ENCODE measurements at places on chromosomes 5 and 9.

GRCh38 chr9:33446240-33446945 is 1.0 kb downstream of the AQP3 start:
- DNase-seq, result no peak

DNA sequence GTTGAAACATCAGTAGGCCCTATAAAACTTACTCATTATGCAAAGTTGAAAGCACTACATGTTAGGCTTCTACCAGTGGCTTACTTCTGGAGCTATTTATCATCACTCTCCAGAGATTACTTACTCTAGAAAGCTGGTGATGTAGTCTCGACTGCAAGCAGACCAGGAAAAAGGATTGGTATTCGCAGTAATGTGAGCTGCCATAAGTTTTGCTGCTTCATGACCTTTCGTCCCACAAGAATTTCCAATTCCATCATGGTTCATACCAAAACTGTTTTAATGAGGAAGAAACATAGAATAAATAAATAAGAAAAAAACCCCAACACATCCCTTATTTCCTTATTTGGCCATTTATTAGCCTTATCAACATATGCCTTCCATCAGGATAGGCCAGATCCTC is 181.9 kb downstream of the ADAMTS6 start:
- DNase-seq, result no peak

DNA sequence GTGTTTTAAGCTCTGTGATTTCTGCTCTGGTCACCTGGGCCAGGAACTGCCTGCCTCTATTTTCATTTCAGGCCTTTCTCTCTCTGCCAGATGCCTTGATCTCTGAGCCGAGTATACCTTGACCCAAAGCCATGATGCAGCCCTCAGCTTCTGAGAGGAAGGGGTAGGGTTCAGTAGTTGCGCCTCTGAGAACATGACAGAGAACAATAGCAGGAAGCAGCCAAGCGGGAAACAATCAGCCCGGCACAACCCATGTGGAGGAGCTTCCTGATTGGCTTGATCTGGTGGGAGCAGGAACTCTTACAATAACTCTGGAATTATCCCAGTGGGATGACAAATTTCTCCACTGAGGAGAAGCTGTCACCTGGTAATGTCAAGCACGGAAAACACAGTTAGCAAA is 127.4 kb downstream of the PALM2AKAP2 start:
- no peak for DNase-seq

DNA sequence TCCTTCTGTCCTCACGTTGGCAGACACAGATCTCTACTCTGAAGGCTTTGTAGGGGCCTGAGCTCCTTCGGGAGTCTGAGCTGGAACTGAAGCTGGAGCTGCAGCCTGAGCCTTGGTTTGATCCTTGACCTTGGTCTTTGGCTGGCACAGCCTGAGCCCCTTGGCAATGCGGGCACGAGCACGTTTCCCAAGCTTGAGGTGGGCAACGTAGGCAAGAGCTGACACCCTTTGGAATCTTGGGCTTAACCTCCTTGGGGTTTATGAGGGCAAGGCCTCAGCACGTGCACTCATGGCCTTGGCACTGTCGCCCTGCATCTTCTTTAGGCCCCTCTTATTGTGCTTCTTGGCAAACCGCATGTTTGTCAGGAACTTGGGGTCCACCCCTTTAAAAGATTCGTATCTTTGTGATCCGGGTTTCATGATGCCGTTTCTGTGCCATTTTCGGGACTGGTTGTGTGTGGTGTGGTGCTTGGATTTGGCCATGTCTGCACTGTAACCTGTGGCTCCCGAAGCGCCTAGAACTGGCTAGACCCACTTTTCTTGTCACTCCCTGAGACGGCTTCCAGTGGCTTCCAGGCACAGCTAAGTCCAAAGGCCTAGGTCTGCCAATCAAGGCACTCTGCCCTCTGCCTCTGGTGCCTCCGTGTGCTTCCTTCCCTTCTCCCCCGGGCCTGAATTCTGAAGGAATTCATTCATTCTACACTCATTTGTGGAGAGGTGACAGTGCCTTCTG is 1.4 kb downstream of the SUSD1 start:
- no peak for DNase-seq

DNA sequence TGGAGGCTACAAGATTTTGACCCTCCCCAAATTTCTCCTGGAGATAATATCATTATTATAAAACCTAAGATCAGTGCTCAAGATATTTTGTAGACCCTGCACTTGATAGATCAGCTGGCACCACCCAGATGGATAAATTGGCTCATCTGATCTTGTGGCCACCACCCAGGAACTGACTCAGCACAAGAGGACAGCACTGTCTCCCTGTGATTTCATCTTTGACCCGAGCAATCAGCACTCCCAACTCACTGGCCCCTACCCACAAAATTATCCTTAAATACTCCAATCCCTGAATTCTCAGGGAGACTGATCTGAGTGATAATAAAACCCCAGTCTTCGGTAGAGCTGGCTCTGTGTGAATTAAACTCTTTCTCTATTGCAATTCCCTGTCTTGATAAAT is 34.5 kb upstream of the TENT2 start:
- no peak for DNase-seq

DNA sequence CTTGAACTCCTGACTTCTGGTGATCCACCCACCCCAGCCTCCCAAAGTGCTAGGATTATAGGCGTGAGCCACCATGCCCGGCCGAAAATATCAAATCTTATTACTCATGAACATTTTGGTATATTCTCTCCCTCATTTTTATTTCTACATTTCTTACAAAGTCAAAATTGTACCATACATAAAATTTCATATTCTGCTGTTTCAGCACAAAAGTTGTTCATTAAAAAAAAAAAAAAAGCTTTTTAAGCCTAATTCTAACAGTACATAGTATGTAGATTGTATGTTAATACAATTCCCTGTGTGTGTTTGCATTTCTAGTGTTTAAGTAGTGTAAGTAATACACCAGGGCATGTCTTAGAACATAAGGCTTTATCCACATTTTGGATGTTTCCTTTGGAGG is 14.9 kb downstream of the BNIP1 start:
- DNase-seq, result no peak

DNA sequence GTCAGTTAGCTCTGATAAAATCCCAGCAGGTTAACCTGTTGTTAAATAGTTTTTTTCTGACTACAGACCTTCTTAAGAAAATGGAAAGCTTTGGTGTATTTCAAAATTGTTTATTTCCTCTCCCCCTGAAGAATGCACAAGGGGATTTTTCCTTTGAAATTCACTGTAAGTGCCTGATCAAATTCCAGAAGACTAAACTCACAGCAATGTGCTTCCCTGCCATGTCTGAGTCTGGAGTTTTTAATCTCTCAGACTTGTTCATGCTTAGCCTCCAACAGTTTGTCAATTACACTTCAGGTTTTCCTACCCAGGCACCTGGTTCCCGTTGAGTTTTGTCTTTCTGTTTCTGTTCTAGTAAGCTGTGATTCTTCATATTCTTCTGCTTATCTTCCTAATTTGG is 961.6 kb upstream of the CDH18 start:
- no peak for DNase-seq

DNA sequence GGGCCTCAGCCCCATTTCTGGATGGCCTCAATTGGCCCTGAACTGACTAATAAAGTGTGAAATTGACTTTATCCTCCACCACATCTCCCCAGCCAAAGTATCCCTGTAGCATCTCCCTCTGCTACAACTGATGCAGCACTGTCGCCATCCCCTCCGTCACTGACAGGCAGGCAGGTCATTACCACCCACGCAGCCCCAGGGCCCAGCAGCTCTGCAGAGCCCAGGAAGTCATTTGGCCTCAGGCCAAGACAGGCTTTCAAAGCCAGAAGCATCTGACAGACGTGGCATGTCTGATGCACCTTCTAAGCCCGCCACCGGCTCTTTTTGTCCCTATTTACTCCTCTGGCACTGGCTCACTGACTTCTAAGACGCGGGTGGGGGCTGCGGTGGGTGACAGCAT is 65.3 kb downstream of the ARHGEF37 start:
- DNase-seq, result peak; percentile 16

GRCh38 chr5:14223372-14223771 is 80.2 kb downstream of the TRIO start:
- no peak for DNase-seq

- no peak for DNase-seq
Observed at GRCh38 chr5:164651546-164652275, 1146.3 kb downstream of the MAT2B start.

- DNase-seq, result no peak
Observed at GRCh38 chr5:663436-664342, 29.5 kb downstream of the TPPP start.

- no peak for DNase-seq
Observed at GRCh38 chr9:78746010-78746409, 449.1 kb downstream of the PSAT1 start.

- no peak for DNase-seq
Observed at GRCh38 chr5:81922854-81923279, 49.0 kb upstream of the ATG10 start.

DNA sequence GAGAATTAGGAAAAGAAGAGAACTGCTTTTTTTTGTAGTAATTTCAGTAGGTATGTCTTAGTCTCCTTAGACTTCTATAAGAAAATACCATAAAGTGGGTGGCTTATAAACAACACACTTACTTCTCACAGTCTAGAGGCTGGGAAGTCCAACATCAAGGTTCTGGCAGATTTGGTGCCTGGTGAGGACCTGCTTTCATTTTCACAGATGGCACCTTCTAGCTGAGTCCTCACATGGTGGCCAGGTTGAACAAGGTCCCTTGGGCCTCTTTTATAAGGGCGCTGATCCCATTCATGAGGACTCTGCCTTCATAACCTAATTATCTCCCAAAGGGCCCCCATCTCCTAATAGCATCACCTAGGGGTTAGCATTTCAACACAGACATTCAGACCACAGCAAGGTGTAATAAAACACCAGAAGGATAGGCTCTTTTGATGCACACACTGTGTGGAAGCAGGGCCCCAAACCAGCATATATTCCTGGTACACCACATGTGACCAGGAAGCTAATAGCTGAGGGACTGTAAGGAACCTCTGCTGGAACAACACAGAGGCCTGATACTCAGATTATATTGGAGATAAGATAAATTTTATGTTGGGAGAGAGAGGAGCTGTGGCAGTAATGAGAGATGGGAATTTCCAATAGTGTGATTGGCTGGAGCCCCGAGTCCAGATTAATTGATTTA is 384.9 kb downstream of the RAB3C start:
- no peak for DNase-seq

- no peak for DNase-seq
Observed at GRCh38 chr9:109894921-109895758, 115.1 kb downstream of the PALM2AKAP2 start.

DNA sequence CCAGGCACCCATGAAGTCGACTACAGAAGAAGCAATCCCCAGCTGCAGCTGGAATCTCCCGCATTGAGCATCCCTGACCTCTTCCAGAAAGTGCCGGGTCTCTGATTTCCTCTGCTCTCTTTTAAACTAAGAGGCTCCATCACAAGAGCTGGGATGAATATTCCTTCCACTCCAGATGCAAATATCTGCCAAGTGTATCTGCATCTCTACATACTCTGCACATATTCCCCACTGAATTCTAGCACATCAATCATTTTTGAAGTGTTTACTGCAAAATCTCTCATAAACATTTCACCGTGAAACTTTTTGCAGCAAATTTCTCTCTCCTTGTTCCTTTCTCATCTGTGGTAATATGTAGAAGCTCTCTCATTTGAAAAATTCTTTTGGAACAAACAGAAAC is 161.5 kb downstream of the GABRB2 start:
- DNase-seq, result no peak

- no peak for DNase-seq
Observed at GRCh38 chr5:114179134-114179533, 182.7 kb upstream of the KCNN2 start.

DNA sequence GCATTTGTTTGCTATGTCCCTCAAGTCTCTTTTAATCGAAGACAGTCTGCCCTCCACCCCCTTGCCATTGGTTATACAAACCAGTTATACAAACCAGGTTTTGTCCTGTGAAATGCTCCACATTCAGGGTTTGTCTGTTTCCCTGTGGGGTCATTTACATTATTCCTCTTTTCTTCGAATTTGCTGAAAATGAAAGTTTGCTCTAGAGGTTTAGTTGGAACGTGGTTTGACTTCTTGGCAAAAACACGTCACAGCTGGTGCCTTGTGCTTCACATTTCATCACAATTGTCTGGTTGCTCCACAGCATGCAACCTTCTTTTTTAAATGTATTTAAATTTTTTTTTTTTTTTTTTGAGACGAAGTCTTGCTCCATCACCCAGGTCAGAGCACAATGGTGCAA is 4.2 kb upstream of the HAVCR2 start:
- DNase-seq, result no peak

- no peak for DNase-seq
Observed at GRCh38 chr5:83827111-83827557, 106.5 kb upstream of the HAPLN1 start.

- DNase-seq, result no peak
Observed at GRCh38 chr9:37992924-37993349, 76.1 kb downstream of the SHB start.

DNA sequence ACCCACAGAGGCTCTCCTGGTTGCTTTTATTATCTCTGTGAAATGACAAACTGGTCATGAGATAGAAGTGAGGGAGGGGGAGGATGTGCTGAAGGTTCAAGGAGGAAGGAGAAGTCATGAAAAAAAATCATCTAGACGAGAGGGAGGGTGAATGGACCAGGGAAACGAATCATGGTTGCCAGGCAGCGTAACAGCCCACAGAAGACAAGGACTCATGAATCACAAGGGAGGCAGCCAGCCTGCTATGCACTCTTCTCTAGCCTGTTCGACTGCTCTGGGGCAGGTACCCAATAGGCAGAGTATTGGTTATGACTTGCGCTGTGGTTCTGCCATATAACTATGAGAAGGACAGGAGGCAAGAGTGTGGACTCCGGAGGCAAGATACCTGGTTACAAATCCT is 475.2 kb downstream of the CDK5RAP2 start:
- DNase-seq, result no peak

- DNase-seq, result no peak
Observed at GRCh38 chr5:122377026-122377425, 65.0 kb downstream of the SNCAIP start.

GRCh38 chr9:118183576-118183975 is 479.4 kb downstream of the TLR4 start:
- DNase-seq, result no peak

GRCh38 chr9:79562749-79563386 is 8.9 kb upstream of the TLE4 start:
- no peak for DNase-seq

- DNase-seq, result no peak
Observed at GRCh38 chr9:104700306-104700705, 6.0 kb downstream of the OR13D1 start.

DNA sequence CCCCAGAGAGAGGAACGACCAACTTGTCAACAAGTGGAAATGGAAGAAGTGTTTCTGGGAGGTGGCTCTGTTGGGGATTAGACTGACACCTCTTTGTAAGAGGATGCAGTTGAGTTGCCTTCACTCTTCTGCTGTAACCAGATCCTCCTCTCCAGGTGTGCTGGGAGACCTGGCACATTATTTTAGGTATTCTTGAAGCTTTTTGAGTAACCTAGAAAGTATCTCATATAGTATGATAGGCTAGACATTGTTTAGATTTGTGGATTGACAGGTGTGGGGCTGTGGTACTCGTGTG is 21.6 kb downstream of the SNX30 start:
- DNase-seq, result no peak

GRCh38 chr5:91419571-91420537 is 36.7 kb upstream of the ARRDC3 start:
- DNase-seq, result peak; percentile 57
